ENCODE measurements at places on chromosomes 5 and 9.

- DNase-seq = no peak
Measured at GRCh38 chr9:104866191-104866590, 61.8 kb downstream of the ABCA1 start.

DNA sequence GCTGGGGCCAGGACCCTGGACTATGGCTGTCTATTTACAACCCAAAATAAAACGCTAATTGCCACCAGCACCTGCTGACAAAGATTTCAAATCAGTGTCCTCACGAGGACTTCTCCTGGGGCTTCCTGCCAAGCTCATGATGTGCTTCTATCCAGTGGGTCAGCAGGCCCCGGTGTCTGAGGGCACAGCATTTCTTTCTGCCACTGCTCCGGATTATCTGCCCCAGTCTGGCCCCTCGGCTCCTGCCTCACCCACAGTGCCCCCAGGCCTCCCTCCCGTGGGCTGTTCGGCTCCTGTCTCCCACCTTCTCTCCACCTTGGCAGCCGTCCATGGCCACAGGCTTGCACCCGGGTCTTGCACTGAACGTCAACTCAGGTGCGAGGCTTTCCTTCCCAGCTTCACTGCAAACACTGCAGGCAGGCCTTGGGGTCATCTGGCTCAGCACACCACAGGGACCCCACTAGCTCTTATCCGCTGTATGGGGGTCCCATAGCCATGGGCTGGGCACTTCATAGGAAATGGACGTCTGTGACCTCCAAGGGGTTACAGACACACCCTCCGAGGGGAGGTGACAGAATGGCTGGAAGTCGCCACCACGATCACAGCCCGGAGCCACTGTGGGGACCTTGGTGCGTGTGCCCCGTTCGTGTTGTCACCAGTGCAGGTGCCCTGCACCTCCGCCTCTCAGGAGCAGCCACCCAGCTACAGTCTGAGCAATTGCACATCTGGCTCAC, 43.8 kb upstream of the FCN1 start:
- DNase-seq = no peak

DNA sequence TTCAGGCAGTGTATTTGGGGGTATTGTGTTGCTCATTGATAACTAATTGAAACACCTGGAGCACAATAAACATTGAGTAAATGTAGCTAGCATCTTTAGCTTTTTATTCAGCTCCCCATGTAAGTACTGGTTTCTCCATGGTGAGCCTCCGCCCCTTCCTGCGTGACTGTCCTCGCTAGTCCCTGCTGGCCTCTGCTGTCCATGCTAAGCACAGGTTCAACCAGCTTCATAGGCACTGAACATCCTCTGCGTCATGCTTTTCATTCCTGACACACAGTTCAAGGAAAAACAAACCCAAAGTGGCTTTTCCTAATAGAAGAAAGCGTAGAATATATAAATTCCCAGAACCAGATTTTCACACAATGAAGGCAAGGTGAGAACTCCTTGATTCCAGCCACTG, 27.3 kb upstream of the DAP start:
- DNase-seq = no peak

DNA sequence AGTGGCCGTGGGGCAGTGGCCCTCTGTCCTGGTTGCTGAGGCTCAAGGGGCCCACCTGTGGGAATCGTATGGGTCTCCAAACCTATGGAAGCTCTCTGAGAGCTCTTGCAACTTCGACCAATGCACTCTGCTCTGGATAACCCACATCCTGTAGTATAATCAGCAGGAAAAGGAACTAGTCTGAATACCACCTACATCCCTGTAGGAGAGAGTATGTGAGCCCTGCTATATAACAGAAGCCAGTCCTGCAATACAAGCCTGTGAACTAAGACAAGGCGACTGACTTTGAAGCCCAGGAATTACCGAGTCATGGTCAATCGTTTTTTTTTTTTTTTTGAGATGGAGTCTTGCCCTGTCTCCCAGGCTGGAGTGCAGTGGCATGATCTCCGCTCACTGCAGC, 29.8 kb upstream of the BICD2 start:
- no peak for DNase-seq

GRCh38 chr5:56025151-56025885, 30.6 kb upstream of the IL6ST start:
- DNase-seq = no peak
